Left lung (tissue), 14 donors: ENCODE measurements at places on chromosomes 3 and 15.
A peak's percentile ranks its signal among the peaks of the same experiment; 100 is the strongest.

DNA sequence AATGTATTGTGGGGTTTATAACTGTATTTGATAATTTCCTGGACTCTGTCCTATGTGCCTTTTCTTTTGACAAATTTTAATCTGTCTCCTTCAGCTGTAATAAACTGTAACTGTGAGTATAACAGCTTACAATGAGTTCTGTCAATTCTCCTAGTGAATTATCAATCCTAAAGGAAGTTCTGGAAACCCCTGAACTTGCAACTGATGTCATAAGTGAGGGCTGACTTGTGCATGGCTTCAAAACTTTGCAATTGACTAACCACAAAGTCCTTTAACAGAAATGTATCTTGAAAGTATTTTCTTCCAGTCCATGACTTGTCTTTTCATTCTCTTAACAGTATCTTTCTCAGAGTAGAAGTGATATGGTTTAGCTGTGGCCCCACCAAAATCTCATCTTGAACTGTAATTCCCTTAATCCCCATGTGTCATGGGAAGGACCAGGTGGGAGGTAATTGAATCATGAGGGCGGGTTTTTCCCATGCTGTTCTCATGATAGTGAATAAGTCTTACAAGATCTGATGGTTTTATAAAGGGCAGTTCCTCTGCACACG lies 108.3 kb downstream of the TFDP2 start:
- no peaks in the 10 kb centered on the region for H3K36me3 ChIP-seq
- peaks cover 1% of the 10 kb centered on the region for H3K4me1 ChIP-seq
- H3K27ac ChIP-seq: no peak overlapping the region
- no peaks in the 10 kb centered on the region for H3K27me3 ChIP-seq

DNA sequence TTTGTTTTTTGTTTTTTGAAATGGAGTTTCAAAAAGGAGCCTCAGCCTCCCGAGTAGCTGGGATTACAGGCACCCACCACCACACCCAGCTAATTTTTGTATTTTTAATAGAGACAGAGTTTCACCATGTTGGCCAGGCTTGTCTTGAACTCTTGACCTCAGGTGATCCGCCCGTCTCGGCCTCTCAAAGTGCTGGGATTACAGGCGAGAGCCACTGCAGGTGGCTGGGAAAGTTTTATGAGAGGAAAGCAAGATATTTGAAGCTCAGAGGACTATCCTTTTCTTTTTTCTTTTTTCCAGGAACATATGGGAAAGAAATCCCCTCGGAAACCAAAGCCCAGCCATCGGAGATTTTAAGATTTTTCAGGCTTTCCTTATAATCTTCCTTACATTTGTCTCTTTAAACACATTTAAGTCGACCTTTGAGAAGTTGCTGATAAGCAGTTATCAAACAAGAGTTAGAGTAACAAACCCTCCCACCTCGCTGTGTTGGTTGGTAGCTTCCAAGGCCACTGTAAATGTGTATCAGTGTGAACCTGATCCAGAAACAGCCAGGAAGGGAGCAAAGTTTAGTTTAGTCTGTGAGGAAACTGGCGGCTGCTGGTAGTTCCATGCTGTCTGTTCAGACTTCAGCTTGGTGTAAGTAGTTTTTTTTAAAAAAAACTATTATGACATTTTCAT lies 34.5 kb upstream of the MAP3K13 start:
- no peaks in the 10 kb centered on the region for H3K27me3 ChIP-seq
- no peak for DNase-seq
- peak overlapping the region; percentile 53 for H3K27ac ChIP-seq
- no peaks in the 10 kb centered on the region for H3K36me3 ChIP-seq
- H3K4me3 ChIP-seq: peak overlapping the region; percentile 19
- H3K4me1 ChIP-seq: peaks cover 13% of the 10 kb centered on the region

DNA sequence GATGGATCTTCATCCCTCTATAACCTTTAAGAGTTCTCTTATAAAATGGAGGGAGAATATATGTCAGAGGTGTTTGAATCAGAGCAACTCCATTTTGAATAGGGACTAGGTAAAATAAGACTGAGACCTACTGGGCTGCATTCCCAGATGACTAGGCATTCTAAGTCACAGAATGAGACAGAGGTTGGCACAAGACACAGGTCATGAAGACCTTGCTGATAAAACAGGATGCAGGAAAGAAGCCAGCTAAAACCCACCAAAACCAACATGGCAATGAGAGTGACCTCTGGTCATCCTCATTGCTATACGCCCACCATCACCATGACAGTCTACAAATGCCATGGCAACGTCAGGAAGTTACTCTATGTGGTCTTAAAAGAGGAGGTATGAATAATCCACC lies 211.0 kb downstream of the GBE1 start:
- no peak overlapping the region for H3K27ac ChIP-seq
- DNase-seq: no peak
- H3K36me3 ChIP-seq: no peaks in the 10 kb centered on the region
- no peaks in the 10 kb centered on the region for H3K27me3 ChIP-seq
- no peak overlapping the region for H3K4me3 ChIP-seq

DNA sequence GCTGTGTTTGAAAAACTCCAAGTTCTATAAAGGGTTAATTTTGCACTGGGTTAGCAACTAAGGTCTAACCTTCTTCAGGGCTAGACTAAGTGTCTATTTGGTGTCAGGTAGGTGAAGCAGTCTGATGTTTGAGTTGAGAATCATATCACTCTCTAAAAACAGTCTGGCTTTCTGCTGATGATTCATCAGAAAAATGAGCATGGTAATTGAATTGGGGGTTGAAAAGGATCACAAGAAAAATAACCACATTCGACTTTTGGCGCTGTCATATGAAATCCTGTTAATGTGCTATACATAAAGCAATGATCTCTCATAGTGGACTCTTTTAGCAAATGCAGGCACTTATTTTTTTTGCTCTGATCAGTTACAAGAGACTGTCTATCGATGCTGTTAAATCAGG lies 242.2 kb upstream of the AZI2 start:
- no peak overlapping the region for H3K4me3 ChIP-seq
- H3K36me3 ChIP-seq: no peaks in the 10 kb centered on the region
- no peaks in the 10 kb centered on the region for H3K27me3 ChIP-seq
- H3K27ac ChIP-seq: no peak overlapping the region
- DNase-seq: no peak

DNA sequence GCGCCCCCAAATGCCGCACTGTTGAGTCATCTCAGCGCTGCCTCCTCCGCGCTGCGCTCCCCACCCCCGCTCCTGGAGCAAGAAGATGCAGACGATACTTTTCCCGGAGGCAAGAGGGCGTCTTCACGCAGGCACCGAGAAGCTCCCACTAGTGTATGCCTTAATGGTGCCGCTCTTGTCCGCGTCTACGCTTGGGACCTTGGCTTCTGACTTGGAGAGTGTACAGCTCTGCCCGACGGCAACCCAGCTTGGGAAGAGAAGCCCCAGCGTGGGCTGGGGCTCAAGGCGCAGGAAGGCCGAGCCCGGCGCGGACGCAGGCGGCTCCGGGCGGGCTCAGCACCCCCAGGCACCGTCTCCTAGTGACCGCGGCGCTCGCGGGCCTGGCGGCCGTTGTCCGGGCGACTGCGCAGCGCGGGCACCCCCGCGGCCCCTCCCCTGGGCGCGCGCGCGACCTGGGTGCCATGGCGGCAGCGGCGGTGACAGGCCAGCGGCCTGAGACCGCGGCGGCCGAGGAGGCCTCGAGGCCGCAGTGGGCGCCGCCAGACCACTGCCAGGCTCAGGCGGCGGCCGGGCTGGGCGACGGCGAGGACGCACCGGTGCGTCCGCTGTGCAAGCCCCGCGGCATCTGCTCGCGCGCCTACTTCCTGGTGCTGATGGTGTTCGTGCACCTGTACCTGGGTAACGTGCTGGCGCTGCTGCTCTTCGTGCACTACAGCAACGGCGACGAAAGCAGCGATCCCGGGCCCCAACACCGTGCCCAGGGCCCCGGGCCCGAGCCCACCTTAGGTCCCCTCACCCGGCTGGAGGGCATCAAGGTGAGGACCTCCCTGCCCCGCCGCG lies at the start of gene P4HTM:
P4HTM (plus strand) TSS at position 446 of the 840 bp plus-strand sequence; CDS start at position 462, 16 bp downstream.
- H3K4me3 ChIP-seq: peak within 1 kb of the TSS; percentile 97
- no peaks in the 10 kb centered on the region for H3K27me3 ChIP-seq
- peak within 1 kb of the TSS; percentile 91 for H3K27ac ChIP-seq
- peak; percentile 89 for DNase-seq
- H3K36me3 ChIP-seq: peaks cover 23% of the 10 kb centered on the region

GRCh38 chr3:183591881-183592521 lies 36.5 kb upstream of the KLHL6 start:
- no peak overlapping the region for H3K4me3 ChIP-seq
- no peaks in the 10 kb centered on the region for H3K36me3 ChIP-seq
- no peaks in the 10 kb centered on the region for H3K4me1 ChIP-seq
- H3K27me3 ChIP-seq: no peaks in the 10 kb centered on the region

GRCh38 chr3:179624451-179624850 lies 19.9 kb downstream of the NDUFB5 start:
- no peak overlapping the region for H3K27ac ChIP-seq
- no peak overlapping the region for H3K4me3 ChIP-seq
- no peaks in the 10 kb centered on the region for H3K4me1 ChIP-seq
- no peak for DNase-seq

DNA sequence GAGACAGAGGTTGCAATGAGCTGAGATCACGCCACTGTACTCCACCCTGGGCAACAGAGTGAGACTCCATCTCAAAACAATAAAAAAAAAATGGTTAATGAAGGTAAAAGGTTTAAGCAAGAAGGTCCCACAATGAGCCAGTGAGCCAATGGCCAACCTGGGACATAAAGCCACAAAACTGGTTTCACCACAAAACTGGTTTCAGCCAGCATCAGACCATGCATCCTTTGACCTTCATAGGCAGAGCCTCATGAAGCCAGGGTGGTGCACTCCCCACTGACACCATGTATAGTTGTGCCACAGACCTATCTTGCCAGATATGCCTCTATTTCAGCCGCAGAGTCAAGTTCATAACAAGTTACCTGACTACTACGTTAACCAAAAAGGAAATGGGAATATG lies 41.9 kb downstream of the SCAP start:
- DNase-seq: no peak
- no peaks in the 10 kb centered on the region for H3K27me3 ChIP-seq
- no peaks in the 10 kb centered on the region for H3K4me1 ChIP-seq

DNA sequence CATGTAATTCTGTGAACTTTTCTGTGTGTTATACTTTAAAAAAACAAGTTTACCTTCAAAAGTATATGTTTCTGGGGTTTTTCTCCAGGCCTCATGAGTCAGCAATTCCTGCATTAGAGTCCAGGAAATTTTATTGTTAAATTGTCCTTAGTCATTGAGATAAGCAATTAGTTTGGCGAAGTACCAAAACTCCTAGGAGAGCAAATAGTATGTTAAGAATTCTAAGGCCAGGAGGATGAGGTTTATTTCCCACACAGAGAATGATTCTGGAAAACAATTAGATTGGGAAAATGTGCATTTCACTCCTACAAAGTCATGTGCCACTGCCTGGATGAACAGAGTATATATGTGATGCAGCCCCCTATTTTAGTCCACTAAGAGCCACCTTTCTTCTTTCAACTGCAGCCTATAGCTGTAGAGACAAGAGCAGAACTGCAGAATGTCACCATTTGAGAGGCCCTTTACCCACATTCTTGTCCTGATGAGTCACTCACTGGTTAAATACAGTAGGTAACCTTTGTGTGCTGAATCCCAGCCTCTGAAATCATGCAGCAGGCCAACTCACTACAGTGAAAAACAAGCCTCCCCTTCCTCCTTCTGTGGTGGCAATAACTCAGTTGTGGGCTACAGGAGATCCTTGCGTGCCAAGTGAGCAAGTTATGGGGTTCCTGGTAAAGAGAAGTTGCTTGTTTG lies 452.8 kb upstream of the THBS1 start:
- peaks cover 7% of the 10 kb centered on the region for H3K4me1 ChIP-seq
- H3K27ac ChIP-seq: peak overlapping the region; percentile 31
- H3K36me3 ChIP-seq: no peaks in the 10 kb centered on the region
- no peak overlapping the region for H3K4me3 ChIP-seq
- no peak for DNase-seq
- no peaks in the 10 kb centered on the region for H3K27me3 ChIP-seq

DNA sequence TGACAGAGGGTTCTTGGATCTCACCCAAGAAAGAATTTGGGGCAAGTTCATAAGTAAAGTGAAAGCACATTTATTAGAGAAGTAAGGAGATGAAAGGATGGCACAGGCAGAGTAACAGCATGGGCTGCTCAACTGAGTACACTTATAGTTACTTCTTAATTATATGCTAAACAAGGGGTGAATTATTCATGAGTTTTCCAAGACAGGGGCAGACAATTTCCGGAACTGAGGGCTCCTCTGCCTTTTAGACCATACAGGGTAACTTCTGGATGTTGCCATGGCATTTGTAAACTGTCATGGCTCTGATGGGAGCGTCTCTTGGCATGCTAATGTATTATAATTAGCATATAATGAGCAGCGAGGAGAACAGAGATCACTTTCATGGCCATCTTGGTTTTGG lies 221.2 kb upstream of the STT3B start:
- H3K4me1 ChIP-seq: no peaks in the 10 kb centered on the region
- H3K4me3 ChIP-seq: no peak overlapping the region
- DNase-seq: no peak
- no peaks in the 10 kb centered on the region for H3K27me3 ChIP-seq
- H3K27ac ChIP-seq: no peak overlapping the region
- H3K36me3 ChIP-seq: no peaks in the 10 kb centered on the region

- peaks cover 6% of the 10 kb centered on the region for H3K4me1 ChIP-seq
- H3K27me3 ChIP-seq: no peaks in the 10 kb centered on the region
- no peak for DNase-seq
- H3K27ac ChIP-seq: no peak overlapping the region
- no peak overlapping the region for H3K4me3 ChIP-seq
Measured at GRCh38 chr3:170324962-170325361, 32.6 kb upstream of the SKIL start.
